EH (cell line): ENCODE measurements at places on chromosomes 7 and 10.

GRCh38 chr7:12158334-12159060, 52.6 kb upstream of the TMEM106B start:
- peak; percentile 38 for DNase-seq

DNA sequence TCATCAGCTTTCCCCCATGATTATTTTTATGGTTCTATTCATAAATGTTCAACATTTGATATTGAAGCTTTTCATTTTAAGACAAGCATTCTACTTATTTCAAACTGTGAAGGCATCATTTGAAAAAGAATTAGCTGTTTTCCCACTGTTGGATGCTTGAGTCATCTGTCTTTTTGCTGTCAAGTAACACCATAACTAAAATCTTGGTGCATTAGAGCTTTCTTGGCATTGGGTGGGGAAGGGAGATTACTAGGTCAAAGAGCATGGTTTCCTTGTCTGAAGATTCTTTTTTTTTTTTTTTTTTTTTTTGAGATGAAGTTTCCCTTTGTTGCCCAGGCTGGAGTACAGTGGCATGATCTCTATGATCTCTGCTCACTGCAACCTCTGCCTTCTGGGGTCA, 68.5 kb downstream of the CTBP2 start:
- DNase-seq, result peak; percentile 68

GRCh38 chr7:91162436-91162835, 101.8 kb upstream of the FZD1 start:
- DNase-seq, result no peak

- no peak for DNase-seq
These were observed 978 bp downstream of the OGDH start for GRCh38 chr7:44607141-44608068.

GRCh38 chr10:21053953-21054690, 157.0 kb upstream of the NEBL start:
- no peak for DNase-seq

GRCh38 chr7:83130623-83131545, 31.8 kb downstream of the PCLO start:
- DNase-seq, result no peak

GRCh38 chr7:100642534-100642907, 1.2 kb upstream of the TFR2 start:
- no peak for DNase-seq

- peak; percentile 7 for DNase-seq
These were observed 638 bp downstream of the EGR2 start for GRCh38 chr10:62815381-62816075.

GRCh38 chr7:37311355-37311754, 137.3 kb downstream of the ELMO1 start:
- DNase-seq, result no peak

GRCh38 chr10:102555781-102556328, 52.1 kb downstream of the SUFU start:
- DNase-seq, result peak; percentile 82

GRCh38 chr7:127514499-127514898, 70.9 kb downstream of the GCC1 start:
- DNase-seq, result peak; percentile 51

GRCh38 chr7:92751902-92752901, 84.2 kb downstream of the CDK6 start:
- DNase-seq, result peak; percentile 95

DNA sequence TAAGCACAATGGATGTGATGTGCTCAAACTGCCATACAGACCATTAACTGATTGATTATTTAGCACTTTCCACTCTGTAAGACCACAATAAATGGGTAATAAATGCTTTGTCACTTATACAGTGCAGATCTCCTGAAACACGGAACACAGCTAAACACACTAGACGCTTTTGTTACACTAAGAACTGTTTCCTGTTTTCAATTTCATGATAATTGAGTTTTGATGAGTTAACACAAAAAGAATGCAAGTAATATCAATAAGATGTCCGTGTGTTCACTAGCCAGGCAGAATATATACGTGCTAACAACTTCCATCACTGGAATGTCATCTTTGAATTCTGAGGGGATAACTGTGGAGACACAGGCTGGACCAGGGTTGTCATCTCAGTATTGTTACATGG, 178.8 kb downstream of the SKAP2 start:
- DNase-seq, result peak; percentile 43

DNA sequence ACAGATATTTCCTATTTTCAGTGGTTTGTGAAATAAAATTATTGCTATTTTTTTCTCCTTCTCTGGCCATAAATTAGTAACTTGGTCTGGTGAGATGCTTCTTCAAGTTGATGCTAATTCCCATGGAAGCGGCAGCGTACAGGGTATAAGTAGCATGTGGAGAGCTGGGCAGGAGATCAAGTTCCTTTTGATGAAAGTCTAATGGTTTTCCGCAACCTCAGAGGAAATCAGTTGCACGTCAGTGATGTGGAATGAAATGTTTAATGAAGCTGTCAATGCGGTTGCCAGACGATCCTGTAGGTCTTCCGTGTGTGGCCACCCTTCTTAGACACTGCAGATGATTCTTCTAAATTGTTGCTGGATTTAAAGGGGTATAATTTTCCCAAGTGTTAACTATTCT, 236.4 kb upstream of the GRM3 start:
- DNase-seq, result no peak

- no peak for DNase-seq
These were observed 30.9 kb downstream of the FAM20C start for GRCh38 chr7:223118-223800.

DNA sequence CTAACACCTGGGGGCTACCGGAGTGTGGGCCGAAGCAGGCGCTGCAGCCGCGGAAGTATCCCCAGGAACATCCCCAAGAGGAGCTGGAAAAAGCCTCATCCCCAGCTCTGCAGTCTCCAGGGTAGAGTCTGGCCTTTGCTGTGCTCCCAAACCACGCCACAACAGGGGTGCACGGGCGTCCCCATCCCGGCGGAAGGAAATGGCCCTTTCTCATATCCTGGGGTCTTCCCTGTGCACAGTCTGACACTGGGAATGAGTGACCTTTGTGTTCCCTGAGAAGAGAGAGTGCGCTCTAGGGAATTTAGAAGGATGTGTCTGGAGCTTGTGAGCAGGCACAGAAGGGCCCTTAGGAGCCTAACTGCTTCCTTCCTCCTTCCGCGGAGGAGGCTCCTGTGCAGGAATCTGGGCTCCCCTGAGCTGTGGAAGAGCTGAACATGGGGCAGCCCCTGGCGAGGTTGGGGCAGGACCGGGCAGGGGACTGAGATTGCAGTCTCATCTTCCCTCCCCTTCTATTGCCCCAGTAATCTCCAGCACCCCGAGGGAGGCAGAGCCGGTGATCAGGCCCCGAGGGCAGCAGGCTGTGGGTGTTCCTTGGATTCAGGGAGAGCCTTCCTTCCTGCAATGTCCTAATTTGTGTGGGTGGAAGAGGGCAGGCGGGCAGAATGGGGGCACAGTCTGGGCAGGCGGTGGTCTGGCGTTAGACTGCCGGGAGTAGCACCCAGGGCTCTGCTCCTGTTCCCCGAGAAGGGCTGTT, 1.3 kb downstream of the REPIN1 start:
- no peak for DNase-seq

GRCh38 chr10:34791228-34791627, 23.9 kb downstream of the PARD3 start:
- no peak for DNase-seq

DNA sequence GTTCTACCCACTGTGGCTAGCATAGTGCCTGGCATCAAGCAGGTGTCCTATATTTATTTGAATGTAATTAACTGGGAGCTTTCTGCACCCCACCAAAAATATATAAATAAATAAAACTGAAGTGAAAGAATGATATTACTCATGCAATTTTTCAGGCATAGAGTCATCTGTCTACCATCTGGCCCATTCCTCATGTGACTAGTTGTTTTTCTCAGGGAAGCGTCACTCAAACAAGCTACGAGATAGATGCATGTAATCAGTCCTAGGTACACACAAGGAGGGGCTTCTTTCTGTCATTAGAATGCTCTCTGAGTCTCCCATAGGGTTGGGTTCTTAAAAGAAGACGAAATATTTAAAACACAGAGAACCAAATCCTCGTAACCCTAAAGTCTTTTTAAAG, 255.5 kb upstream of the KMT2E start:
- no peak for DNase-seq

DNA sequence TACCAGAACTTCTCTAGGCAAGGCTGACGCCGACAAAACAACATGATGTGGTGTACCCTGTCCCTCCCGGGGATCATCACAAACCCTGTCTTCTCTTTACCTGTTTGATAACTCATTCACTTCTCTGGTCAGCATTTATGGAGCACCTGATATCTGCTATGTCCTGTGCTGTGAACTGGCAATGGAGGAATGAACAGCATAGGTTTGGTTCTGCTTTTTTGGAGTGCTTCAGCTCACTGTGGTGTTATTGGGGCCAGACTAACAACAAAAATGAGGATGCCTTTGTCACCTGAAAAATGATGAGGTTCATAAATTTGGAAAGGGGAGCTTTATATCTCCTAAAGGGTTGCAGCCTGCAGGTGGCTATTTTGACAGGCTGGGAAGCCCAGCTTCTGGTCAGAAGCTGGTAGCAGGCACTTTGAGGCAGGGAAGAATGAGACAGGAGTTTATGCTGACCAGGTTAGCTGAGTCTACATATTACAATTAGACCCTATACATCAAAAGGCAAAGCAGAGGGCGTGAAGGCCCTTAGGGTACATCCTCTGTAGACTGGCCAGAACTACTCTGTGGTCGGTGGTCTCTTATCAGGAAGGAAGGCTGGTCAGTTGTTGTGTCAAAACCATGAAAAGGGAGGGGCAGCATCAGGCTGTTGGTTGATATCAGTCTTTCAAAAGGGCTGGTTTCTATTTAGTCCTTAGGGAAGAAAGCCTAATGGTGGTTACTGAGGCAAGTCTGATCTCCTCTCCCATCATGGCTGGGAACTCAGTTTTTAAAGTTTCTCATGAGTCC, 42.3 kb downstream of the SH2D4B start:
- no peak for DNase-seq

DNA sequence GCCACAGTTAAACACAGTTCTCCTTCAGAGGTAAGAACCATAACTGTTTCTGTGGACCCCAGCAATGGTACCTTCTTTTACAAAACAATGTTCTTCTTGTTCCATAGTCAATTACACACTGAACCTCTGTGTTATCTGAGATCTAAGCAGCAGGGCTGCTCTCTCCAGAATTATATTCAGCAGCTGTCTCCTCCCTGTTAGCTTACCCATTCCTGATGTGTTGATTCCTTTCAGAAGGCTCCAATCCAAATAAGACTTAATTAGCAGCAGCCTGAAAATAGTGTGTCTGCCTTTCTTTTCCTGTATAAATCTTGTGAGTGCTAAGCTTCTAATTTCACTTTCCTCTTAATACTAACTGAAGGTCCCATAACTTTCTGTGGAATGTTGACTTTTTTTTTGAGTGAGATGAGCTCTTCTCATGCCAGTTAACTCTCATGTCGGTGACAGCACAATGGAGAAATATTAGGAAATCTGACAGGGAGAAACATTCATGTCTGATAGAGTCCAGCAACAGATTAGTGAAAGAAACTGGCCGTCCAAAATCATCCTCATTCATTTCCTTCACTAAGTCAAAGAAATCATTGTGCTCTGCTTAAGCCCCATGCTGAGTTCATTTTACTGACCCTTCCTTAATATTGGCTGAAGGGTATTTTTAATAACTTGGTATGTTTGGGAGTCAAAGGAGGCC, 226.5 kb downstream of the PRKG1 start:
- DNase-seq, result peak; percentile 50

GRCh38 chr7:158274404-158274811, 313.2 kb downstream of the PTPRN2 start:
- no peak for DNase-seq

DNA sequence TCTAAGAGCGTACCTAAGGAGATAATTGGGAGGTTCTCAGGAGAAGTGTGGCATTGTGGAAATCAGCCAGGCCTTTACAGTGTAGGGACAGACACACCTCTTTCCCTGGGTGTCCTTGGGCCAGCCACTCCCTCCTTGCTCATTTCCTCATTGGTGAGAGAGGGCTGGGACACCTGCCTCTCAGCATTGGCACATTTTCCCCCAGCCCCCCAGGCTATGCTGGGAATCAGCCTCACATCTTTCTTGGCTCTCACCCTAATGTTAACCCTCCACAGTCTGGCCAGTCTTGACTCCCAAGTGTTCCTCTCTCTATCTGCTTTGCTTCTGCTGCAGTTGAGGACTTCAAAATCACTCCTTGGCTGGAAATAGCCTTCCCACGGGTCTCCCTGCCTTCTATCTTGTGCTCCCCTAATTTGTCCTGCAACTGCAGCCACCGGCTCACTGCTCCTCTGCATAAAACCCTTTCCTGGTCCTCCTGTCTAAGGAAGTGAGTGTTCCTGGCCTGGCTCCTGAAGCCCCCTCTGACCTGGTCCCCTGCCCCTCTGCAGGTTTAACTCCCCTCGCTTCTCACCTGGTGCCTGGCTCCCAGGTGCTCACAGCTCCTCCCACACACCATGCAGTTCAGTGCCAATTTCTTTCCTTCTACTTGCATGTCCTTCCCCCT, 15.8 kb downstream of the TBXAS1 start:
- DNase-seq, result no peak

DNA sequence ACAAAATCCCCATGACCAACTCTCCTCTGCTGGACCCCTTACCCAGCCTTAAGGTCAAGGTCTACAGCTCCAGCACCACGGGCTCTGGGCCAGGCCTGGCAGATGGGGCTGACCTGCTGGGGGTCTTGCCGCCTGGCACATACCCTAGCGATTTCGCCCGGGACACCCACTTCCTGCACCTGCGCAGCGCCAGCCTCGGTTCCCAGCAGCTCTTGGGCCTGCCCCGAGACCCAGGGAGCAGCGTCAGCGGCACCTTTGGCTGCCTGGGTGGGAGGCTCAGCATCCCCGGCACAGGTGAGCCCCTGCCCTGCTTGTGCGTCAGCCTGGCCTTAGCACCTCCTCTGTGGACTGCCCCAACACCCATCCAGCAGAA, 27.5 kb upstream of the SLC29A3 start:
- no peak for DNase-seq

GRCh38 chr7:141697211-141697871, 4.6 kb downstream of the DENND11 start:
- DNase-seq, result peak; percentile 24

DNA sequence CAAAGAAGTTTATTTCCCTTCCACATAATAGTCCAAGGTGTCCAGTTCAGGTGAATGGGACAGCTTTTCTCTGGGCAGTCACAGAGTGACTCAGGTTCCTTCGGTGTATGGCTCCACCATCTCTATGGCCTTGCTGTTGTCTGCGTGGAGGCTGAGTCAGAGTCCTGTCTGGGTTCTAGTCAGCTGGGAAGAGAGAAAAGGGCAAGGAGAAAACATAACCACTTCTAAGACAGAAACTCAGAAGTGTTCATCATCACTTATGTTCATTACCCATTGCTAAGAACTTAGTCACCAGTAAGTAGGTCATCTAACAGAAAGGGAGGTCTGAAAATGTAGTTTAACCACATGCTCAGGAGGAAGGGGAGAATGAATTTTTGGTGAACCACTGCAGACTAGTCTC, 32.4 kb upstream of the CCDC7 start:
- peak; percentile 88 for DNase-seq
